ENCODE measurements at places on chromosomes 13 and 19.

DNA sequence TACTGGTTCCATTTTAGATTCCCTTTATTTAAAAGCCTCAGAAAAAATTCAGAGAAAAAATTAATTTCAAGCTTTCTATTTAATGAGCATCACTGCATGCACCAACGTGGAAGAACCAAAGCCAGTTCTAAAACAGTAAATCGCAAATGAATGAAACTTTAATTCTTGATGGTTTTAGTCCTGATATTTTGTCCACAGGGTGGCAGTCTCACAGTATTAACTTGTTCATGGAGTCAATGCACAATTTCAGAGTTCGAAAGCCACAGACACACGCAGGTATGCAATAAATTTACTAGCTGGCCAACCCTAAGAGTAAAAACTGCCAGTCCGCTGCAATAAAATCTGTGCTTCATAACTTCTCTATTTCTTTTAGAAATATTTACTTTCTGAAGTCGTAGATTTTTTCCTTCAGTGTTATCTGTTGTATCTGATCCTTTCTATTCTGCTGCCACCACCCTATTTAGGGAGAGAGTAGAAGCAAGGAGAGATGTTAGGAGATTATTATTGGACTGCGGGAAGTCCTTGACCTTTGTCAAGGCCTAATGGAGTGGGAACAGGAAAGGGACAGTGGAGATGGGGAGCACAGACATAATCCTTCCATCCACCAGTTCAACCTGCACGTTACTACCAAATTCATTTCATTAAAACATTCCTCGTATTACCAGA, 7.0 kb upstream of the WBP4 start:
- DNase-seq = peak; percentile 81

DNA sequence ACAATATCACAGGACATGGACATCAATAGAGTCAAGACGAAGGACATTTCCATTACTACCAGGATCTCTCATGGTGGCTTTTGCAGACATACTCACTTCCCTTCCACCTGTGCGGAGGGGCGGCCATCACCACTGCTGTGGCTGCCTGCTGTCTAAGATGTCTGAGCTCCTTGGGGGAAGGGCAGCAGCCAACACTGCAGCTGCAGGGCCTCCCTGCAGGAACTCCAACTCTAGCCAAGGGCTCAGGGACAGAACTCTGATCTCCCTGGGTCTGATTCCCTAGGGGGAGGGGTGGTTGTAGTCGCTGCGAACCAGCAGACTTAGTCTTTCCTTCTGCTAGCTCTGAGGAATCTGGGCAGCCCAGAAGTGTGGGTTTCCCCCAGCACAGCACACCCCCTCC, 78.9 kb upstream of the ANKRD10 start:
- DNase-seq = no peak

GRCh38 chr13:45878966-45879365, 27.4 kb upstream of the SIAH3 start:
- DNase-seq = no peak

DNA sequence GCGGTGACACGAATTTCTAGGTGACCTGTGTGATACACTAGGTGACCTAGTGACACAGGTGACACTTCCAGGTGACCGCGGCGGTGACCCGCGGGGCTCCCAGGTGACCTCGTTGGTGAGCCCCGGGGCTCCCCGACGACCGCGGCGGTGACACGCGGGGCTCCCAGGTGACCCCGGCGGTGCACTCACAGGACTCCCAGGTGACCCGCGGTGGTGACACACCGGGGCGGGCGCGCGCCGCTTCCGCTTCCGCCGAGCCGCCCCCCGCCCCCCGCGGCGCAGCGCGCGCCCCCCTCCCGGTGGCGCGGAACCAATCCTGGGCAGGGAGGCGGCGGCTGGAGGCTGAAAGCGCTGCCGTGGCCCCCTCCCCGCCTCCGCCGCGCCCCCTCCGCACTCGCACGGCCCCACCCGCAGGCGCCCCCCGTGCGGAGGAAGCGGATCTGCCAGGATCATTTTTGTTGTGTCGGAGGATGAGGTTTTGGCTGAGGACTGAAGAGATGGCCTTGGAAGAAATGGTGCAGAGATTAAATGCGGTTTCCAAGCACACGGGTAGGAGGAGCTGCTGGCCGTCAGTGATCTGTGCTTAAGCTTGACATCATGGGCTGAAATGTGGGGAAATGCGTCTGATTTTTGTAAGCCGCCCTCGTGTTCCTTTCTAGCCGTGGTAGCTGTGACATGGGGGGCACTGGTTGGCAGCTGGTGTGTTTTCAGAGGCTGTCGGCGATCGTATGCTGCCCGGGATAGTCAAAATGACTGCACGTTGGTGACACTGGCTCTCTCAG, at the start of gene MCF2L:
MCF2L (plus strand) TSS at position 305 of the 782 bp plus-strand sequence; CDS start at position 471, 166 bp downstream.
- no peak for DNase-seq

- no peak for DNase-seq
Measured at GRCh38 chr19:791567-792305, 5.5 kb upstream of the PTBP1 start.

DNA sequence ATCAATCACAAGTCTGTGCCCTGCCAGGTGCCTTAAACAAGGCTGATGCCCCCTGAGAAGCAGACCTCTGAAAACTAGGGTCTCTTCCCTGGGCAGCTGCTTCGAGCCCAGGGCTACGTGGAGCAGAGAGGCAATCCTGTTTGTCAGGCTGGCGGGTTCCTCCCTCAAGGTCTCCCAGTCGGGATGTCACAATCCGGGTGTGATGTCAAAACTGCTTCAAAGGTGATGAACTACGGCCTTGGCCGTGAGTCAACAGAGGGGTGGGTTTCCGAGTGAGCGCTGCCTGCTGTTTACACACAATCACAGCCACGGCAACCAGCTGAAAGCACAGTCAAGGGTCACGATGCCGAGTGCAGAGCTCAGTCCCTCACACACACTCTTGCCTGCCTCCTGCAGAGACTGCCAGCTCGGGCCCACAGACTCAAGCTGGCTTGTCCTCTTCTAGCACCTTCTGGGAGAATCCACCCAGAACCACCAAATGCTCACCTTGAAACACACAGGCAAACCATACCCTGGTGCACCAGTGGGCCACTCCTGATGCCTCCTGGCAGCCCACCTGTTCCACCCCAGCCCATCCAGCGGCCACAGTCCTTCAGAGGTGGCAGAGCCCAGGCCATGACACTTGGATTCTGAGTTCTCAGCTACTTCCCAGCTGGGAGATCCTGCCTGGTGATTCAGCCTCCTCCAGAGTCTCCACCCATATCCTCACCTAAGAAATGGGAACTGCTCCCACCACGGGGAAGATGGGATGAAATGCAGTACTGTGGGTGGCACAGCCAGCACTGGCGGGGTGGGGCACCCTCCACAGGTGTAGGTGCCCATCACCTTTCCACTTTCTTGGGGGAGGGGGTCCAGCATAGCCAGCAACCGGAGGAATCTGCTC, 6.8 kb downstream of the ELL start:
- no peak for DNase-seq

GRCh38 chr19:55484593-55485438, at the start of gene NAT14:
NAT14 (plus strand) TSS chr19:55485188; CDS start chr19:55485709, 521 bp downstream.
- DNase-seq = peak; percentile 14

DNA sequence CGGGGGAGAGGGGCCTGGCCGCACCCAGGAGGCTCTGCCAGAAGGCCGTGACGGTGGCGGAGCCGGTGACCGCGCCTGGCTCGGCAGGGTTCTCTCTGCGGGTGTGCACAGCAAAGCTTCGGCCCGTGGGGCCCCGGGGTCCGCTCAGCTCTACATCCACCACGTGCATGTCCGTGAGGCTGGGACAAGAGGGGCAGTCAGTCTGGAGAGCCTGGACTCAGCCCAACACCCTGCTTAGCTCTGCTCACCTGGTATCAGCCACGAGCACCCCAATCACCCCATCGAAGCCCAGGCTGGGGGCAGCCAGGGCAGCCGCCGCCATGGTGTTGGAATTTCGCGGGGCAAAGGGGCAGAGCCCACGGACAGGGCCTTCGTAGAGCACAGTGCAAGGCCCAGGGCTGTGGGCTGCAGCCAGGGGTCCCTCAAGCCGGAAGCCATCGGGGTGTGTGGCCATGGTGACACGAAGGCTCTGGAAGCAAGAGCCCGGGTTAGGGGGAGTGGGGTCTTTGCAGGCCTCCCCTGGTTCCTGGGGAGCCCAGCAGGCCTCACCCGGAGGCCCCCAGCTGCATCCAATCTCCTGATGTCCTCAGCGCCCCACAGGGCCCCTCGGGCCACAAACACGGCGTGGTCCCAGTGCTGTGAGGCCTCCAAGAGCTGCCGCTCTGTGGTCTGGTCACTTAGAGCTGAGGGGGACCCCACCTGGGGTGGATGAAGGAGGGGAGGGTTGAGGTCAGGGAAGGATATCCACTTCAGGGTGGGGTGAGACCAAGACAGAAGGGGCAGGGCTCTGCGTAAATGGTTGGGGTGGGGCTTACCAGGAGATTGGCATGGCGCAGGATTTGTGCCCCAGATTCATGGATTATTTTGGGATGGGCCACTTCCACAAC, 1.4 kb downstream of the ASPDH start:
- no peak for DNase-seq

- DNase-seq = no peak
Measured at GRCh38 chr13:34474187-34474868, 467.7 kb upstream of the NBEA start.

GRCh38 chr19:17069193-17069592, 6.1 kb downstream of the HAUS8 start:
- no peak for DNase-seq

- DNase-seq = no peak
Measured at GRCh38 chr19:51295382-51296126, 15.9 kb upstream of the IGLON5 start.

DNA sequence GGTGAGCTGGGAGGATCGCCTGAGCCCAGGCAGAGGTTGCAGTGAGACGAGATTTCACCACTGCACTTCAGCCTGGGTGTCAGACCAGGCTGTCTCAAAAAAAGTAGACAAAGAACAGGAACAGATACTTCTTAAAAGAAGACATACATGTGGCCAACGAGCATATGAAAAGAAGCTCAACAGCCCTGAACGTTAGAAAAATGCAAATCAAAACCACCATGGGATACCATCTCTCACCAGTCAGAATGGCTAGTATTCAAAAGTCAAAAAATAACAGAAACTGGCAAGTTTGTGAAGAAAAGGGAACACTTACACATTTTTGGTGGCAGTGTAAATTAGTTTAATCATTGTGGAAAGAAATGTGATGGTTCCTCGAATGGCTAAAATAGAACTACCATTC, 3.0 kb upstream of the LGALS14 start:
- no peak for DNase-seq

GRCh38 chr13:45137526-45137925, 17.2 kb downstream of the GTF2F2 start:
- no peak for DNase-seq

DNA sequence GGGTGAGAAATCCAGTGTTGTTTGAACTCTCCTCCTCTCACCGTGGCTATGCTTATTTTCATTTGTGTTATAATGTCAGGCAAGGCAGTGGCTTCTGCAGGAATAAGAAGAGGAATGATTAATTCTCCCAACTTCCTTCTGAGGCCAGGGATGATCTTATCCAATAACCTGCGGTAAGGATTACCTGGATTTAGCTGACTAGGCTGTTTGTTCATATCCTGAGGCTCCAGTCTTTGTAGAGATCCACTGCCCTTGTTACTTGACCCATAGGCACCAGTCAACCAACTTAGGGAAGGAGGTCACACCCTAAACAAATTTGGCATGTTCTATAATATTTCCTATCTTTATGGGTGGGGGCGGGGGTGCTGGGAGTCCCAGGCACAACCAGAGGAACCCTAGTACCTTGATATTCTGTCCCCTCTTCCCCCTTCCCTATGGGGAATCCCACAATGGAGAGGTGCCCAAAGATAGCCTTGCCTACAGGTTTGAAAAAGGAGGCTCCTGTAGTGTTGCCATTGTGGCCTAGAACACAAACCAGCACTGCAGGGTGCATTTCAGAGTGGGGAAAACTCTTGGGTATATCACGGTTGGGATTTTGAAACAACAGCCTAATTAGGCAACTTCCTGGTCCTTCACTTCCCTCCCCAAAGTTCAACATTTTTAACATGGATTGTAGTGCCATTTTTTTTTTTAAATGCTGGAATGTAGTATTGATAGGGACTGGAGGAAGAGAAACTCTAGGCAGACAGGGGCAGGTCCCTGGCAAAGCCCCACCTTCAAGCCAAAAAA, 977.5 kb upstream of the SPRY2 start:
- DNase-seq = no peak

DNA sequence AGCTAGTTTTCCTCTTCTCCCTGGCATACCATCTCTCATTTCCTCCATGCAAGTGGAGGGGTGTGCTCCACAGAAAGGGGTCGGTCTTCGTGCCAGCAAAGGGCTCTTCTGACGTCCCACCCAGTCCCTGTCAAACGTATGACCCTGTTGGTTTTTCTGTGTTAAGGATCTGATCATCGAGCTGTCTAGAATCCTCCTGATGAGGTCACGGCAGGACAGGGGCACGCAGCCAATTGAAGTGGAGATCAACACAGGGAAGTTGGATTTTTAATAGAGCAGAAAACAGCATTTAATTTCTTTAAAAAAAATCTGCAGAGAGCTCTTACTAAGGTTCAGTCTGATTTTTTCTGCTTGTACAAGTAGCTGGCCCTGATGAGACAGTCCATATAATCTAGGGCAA, 339.4 kb downstream of the TEX29 start:
- no peak for DNase-seq

DNA sequence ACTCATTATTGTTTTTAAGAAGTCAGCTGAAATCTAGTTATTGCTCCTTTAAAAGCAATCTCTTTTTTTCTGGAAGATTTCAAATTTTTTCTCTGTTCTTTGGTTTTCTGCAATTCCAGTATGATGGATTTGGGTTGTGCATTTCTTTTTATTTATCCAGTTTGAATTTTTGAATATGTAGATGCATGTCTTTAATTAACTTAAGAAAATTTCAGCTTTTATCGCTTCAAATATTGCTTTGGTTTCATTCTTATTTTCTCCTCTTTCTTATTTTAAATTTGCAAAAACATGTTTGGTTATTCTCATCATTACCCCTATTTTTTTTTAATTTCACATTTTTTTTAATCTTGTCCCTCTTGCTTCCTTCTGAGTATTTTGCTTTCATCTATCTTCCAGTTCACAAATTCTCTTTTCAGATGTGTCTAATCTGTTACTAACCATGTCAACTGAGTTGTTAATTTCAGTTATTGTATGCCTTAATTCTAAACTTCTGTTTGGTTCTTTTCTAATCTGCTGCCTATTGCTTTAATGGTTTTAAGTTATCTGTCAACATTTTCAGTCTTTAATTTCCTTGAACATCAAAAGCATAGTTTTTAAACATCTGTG, 56.8 kb downstream of the RAP2A start:
- DNase-seq = no peak

DNA sequence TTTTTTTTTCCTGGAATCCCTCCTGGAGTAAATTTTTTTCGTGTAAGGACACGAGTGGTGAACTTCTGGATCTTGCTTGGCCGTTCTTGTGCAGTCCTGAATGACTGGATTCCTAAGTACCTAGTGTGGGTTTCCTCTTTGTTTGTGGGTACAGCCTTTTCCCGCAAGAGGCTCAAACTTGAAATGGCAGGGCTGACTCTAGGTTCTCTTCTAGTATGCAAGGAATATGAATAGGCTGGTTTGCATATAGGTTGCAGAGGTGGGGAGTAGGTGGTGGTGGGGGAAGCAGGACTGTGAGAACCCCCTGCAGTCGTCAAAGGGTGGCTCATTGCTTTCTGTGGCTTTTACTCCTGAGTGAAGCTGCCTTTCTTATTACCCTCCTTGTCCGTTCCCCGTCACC, 13.6 kb downstream of the UBAC2 start:
- DNase-seq = no peak
